ENCODE measurements at places on chromosomes 1 and 21. TPM values are rescaled to one million over a fixed set of nuclear protein-coding genes. Genes with fewer than 3 reads are reported as not detected.
A peak's percentile ranks its signal among the peaks of the same experiment; 100 is the strongest.

Gene FOXO6
- total RNA-seq = 2.6 TPM

Gene CELA2B
- total RNA-seq = not detected

Gene ZSWIM5
- total RNA-seq = 0.66 TPM

Gene KRTAP13-2
- total RNA-seq = not detected

Gene LRRN2
- total RNA-seq = 1.7 TPM

Gene IL6R
- total RNA-seq = 8.1 TPM

Gene SPRR4
- total RNA-seq = not detected

Gene OSBPL9
- total RNA-seq = 77.9 TPM

Gene ANKRD35
- 0.56 TPM for total RNA-seq

Gene GRIK1
- not detected for total RNA-seq

Gene ZNF695
- 0.25 TPM for total RNA-seq

Gene PSMG1
- total RNA-seq = 20.1 TPM

DNA sequence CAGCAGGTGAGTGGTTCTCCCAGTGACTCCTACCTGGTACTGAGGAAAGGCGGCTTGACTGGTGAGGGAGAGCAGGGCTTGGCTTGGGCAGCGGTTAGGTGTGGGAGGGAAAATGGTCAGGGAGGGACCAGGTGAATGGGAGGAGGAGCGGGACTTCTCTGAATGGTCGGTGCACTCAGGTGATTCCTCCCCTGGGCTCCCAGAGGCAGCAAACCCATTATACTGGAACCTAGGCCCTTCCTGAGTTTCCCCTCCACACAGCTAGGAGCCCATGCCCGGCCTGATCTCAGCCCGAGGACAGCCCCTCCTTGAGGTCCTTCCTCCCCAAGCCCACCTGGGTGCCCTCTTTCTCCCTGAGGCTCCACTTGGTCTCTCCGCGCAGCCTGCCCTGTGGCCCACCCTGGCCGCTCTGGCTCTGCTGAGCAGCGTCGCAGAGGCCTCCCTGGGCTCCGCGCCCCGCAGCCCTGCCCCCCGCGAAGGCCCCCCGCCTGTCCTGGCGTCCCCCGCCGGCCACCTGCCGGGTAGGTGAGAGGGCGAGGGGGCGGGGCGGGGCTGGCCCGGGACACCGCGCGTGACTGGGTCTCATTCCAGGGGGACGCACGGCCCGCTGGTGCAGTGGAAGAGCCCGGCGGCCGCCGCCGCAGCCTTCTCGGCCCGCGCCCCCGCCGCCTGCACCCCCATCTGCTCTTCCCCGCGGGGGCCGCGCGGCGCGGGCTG, 2.3 kb downstream of the ARTN start:
- DNase-seq = no peak

GRCh38 chr1:209522826-209523225, 60.7 kb upstream of the CAMK1G start:
- DNase-seq = no peak

DNA sequence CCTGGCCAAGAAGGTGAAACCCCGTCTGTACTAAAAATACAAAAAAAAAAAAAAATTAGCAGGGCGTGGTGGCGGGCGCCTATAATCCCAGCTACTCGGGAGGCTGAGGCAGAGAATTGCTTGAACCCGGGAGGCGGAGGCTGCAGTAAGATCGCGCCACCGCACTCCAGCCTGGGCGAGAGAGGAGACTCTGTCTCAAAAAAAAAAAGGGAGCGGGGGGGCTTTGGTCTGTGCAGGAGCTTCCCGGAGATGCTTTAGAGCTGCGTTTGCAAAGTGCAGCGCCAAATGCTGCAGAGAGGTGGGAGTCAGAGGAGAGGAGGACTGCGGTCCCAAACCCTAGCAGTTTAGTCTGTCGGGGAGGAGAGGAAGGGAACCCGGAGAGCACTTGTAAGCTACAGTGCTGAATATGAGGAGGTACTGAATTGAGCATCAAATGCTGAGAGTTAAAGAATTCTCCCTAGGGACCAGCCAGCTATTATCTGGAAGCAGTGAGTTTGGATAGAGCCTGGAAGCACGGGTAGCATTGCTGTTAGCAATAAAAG, 569 bp downstream of the FALEC start:
- no peak for DNase-seq

DNA sequence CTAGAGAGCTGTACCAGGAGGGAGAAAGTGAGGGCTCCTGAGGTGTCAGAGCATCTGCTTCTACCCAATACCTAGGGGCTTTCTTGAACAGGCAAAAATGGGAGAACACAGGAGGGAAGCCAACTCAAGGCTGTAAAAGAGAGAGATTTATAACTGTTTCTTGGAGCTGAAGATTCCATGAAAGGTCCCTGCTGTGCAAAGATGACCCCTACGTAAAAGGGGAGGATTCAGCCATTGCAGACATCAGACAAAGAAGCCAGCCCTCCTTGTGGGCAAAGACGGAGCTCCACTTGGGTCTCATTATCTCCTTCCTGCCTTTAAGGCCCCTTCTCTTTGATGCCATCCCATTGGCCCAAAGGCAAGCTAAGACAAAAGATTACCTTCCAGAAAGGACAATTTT, 524.1 kb upstream of the CAMK1G start:
- no peak for DNase-seq

DNA sequence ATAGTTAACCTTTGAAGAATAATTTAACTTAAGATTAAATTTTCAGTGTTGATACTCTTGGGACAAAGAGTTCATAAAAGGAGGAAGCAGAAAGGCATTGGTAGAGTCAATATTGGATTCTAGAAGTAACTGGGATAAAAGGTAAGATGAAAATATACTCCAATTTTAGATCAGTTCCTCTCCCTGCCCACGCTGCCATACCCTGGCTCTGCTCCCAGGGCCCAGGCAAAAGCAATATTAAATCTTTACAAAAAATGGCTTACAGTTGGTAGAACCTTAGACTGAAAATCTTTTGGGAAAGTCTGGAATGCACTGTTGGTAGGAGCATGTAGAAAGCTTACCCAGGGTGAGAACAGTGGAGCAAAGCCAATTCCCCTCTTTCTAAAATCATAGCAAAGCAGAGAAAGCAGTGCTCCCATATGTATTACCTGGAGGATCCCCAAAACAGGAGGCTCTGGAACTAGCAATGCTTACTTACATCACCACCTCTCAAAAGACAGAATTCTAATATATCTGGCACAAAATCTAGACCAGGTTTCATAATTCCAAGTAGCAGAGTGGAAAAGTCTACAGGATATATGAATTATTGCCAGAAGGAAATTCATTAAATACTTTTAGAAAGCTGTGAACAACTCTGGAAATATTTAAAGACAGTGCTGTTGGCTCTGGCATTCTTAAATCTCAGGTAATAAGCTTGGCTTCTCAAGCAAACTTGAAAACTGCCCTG, 24.5 kb downstream of the KIAA0319L start:
- no peak for DNase-seq

- DNase-seq = peak; percentile 17
Observed at GRCh38 chr1:68347415-68347814, 102.3 kb downstream of the RPE65 start.

GRCh38 chr1:33682371-33682770, 181.5 kb upstream of the HMGB4 start:
- DNase-seq = no peak

- no peak for DNase-seq
Observed at GRCh38 chr1:43007377-43008114, 48.9 kb upstream of the SLC2A1 start.

DNA sequence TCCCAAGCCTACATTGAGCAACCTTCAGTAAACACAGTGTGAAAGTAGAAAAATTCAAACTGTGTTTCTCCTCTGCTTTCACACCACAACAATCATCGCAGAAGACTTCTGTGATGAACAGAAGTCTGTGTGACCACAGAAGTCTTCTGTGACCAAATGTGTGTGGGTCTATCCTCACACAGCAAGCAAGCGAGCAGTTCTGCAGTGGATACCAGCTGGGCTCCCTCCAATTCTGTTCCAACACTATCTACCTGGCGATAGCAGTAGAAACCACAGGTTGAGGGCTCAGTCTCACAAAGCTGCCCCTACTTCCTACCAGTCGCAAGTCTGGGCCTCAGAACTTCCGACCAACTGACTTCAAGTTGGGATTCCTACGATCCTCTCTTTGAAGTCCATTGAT, 21.0 kb upstream of the RAP1A start:
- no peak for DNase-seq

- no peak for DNase-seq
Observed at GRCh38 chr1:14809191-14809981, 210.9 kb downstream of the KAZN start.

- DNase-seq = no peak
Observed at GRCh38 chr1:223783676-223784075, 62.1 kb downstream of the TP53BP2 start.

DNA sequence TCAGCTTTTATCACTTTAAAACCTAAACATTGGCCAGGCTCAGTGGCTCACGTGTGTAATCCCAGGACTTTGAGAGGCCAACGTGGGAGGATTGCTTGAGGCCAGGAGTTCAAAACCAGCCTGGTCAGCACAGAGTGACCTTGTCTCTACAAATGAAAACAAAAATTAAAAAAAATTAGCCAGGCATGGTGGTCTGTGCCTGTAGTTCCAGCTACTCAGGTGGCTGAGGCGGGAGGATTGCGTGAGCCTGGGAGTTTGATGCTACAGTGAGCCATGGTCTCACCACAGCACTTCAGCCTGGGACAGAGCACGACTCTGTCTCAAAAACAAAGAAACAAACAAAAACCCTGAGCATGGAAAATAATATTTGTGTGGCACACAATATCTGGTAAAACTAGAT, 143.5 kb upstream of the HNRNPU start:
- no peak for DNase-seq

GRCh38 chr1:169392406-169392805, 24.4 kb downstream of the BLZF1 start:
- DNase-seq = no peak

GRCh38 chr1:152759453-152760173, 1.8 kb downstream of the KPRP start:
- no peak for DNase-seq

GRCh38 chr1:64122588-64122987, 80.8 kb upstream of the UBE2U start:
- DNase-seq = no peak

DNA sequence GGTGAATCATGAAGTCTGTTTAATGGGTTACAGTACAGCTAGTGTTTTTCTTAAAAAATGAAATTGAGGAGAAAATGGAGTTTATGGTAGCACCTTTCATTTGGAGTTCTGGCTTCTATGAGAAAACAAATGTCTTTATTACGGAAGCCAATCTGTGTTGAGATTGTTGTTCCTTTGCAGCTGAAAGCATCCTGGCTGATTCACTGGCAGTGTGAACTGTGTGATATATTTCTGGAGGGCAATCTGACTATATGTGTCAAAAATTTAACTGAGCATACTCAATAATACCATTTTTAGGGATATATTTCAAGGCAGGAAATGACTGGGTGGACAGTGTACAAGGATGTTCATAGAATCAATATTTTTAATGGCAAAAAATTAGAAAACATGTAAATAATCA, 46.6 kb upstream of the LYST start:
- DNase-seq = no peak

DNA sequence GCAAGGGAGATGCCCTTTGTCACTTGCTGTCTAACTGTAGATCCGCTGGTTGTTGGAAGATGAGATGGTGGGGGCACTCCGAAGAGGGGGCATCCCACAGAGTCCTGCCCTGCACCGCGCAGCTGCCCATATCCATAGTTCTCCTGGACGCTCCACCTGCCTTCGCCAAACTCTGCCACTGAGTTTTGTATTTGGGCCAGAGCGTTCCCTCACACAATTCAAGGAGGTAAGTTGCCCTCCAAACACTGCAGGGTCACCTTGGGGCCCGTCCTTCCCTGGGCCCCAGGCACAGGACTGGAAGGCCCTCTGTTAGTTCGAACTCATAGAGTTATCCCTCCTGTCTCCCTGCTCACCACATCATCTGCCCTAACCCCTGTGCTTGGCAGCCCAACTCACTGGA, 22.1 kb downstream of the HYI start:
- DNase-seq = no peak

DNA sequence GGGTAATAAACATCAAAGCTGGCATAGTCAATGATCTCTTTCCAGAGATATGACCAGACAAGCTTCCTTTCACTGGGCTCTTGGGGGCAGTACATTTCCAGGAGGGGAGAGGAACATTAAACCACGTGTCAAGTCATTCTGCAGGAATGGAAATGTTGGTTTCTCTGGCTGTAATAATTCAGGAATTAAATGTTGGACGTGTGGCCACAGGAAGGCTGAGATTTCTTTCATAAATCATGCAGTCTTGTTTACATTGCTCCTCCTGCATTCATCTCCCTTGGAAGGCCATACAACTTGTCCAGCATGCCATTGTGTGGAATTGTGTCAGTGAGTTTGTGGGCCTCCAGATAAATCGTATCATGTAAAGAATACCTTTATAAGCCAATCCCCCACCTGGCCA, 259.2 kb downstream of the ADGRL2 start:
- no peak for DNase-seq

- no peak for DNase-seq
Observed at GRCh38 chr1:150906329-150906728, 19.4 kb downstream of the CTXND2 start.

- no peak for DNase-seq
Observed at GRCh38 chr1:50421366-50421748, 1.9 kb downstream of the DMRTA2 start.

DNA sequence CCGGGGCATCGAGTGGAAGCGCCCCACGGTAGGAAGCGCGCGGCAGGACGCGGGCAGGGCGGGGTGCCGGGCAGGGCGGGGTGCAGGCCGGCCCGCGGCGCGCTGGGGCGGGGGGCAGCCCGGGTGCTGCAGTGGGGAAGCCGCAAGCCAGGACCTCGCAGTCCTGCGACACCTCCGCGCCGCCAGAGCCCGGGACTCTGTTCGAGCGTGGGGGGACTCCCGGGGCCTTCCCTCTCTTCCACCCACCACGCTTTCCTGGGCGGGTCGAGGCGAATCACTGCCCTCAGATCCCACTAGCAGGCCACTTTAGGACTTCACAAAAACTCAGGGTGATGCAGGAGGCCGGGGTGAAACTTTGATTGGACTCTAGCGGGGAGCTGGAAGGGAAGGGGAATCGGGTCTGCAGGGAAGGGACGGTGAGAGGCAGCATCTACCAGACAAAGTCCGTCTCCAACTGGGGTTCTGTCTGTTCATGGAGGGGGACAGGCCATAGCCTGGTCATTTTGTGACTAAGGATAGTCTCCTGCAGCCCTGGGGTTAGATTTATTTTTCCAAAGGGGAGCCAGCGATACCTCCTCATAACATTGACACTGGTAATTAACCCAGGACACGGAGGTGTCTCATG, 623 bp downstream of the CAPN2 start:
- DNase-seq = peak; percentile 41

DNA sequence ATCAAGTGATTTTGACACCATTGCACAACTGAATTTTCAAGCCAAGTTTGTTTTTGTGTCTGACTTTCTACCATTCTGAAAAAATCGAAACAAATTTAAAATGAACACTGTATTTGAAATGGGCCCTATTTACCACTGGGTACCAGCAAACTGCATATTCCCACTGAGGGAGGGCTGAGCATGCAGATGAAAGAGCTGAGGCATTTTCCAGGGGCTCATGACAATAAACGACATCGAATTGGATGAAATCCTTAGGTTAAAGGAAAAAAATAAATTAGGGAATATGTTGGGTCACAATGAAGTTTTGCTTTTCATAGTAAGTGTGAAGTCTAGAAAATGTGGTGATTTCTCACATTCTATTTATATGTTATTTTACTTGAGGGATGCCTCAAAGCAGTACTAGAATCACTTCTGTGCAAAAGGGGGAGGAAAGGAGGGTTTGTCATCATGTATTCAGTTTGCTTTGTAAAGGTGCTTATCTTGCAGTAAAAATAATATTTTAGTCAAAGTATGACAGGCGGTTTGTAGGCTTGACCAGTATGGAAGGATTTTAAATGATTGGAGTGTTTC, 11.2 kb downstream of the ZBTB18 start:
- no peak for DNase-seq

GRCh38 chr1:145916745-145917144, 1.8 kb downstream of the PEX11B start:
- no peak for DNase-seq

Data from heart right ventricle (tissue), 16 donors.